WTC11 (cell line): ENCODE measurements at places on chromosomes 3 and 15. TPM values are rescaled to one million over a fixed set of nuclear protein-coding genes. Genes with fewer than 3 reads are reported as not detected.

Gene ACSBG1
- total RNA-seq, result 4.1 to 5.8 TPM (median 5.0 TPM) in 3 replicates

Gene ACP3
- total RNA-seq, result 1.6 to 2.5 TPM (median 1.9 TPM) in 3 replicates

DNA sequence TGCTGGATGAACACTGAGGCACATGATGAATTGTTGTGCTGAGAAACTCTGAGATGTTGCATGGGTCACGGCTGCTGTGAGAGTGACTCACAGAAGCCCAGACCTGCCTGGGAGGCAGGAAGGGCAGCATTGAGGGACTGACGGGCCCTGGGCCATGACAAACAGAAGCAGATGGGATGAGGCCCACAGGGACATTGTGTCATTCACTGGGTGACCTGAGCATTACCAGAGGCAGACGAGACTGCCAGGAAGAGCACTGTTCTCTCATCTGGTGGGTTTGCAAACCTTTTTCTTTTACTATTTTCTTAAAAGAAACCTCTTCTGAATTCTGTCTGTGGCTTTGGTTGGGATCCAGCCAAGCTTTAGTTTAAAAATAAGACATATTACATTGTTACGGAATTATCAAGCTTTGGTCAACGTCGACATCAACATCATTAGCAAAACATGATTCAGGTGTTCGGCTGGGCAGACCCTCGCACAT lies 67.8 kb downstream of the BDH1 start:
- H3K27ac ChIP-seq, result no peak overlapping the region
- no peaks in the 10 kb centered on the region for H3K36me3 ChIP-seq
- no peak for DNase-seq
- no peak overlapping the region for H3K4me3 ChIP-seq
- no peaks in the 10 kb centered on the region; the same call in none of the 2 replicates for H3K27me3 ChIP-seq
- H3K4me1 ChIP-seq, result peaks cover 1% of the 10 kb centered on the region

GRCh38 chr15:99719096-99719541 lies 14.1 kb downstream of the LYSMD4 start:
- DNase-seq, result no peak
- H3K27me3 ChIP-seq, result no peaks in the 10 kb centered on the region
- peaks cover 21% of the 10 kb centered on the region for H3K36me3 ChIP-seq
- no peak overlapping the region for H3K4me3 ChIP-seq
- H3K4me1 ChIP-seq, result peaks cover 14% of the 10 kb centered on the region

DNA sequence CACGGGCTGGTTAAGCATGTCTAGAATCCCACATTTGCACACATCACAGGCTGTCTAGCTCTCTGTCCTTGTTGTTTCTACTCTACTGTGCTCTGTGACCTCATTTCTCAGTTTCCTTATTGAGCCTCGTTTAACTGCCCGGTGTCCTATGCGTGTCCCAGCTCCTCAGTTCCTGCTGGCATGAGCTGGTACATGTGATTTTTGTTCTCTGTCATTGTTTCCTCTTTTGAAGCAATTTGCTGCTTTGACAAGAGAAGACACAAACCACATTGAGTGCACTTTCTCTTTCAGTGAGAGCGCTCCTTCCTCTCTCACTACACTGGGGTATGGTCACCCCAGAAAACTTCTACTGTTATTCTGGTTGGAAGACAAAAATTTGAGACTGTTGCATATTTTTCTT lies 563.5 kb downstream of the PDCD6IP start:
- no peaks in the 10 kb centered on the region for H3K36me3 ChIP-seq
- H3K27me3 ChIP-seq, result no peaks in the 10 kb centered on the region; the same call in 1 of the 2 replicates
- no peak for DNase-seq
